Activated T-helper 1 cell treated with anti-CD3 and anti-CD28 coated beads, Interleukin-2, amount 50 U/mL, for 16 hours (primary cell): ENCODE measurements at places on chromosomes 2 and 18.

DNA sequence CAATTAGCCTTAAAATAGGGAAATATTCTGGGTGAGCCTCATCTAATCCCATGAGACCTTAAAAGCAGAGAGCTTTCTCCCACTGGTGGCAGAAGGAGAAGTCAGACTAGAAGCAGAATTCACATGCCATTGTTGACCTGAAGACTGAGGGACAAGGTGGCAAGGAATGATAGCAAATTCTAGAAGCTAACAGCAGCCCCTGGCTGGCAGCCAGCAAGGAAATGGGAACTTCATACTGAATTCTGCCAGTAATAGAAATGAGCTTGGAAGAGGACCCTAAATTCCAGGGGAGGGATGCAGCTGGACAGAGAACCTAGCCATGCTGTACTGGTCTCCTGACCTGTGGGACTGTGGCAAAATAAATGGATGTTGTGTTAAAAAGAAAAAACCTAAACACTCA lies 19.5 kb downstream of the B3GNT7 start:
- DNase-seq, result no peak

GRCh38 chr2:237486819-237487448 lies at the start of gene MLPH:
MLPH (plus strand) TSS chr2:237487251; CDS start chr2:237493427, 6,176 bp downstream.
- DNase-seq, result no peak

DNA sequence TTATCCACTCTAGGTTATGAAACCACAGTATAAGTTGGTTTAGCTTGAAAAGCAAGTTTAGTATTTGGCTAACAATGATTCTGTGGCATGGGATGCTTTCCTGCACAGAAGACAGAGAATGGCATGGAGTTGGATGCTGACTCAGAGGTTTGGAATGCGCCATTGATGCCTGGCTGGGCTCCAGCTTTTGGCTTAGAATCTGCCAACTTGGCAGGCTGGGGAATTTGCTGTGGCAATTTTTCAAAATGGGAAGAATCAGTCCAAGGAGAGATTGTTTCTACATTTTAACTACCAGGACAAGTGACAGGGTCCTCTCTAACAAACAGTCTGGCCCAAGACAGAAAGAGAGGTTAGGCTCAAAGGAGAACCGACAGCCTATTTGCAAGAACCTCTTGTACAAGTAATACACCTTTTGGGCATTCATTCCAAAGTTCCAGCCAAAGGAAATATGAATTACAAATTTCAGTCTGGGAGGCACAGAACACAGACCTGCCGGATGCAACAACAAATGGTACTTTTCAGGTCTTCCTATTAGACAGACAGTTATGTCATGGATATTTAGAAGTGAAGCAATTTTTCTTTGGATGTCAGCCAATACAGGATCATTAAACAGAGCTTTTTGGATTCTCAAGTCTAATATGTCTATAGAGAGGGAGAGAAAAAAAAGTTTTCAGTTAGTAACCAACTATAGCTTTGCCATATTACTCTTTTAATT lies 1027.7 kb downstream of the TMEM182 start:
- DNase-seq, result no peak

DNA sequence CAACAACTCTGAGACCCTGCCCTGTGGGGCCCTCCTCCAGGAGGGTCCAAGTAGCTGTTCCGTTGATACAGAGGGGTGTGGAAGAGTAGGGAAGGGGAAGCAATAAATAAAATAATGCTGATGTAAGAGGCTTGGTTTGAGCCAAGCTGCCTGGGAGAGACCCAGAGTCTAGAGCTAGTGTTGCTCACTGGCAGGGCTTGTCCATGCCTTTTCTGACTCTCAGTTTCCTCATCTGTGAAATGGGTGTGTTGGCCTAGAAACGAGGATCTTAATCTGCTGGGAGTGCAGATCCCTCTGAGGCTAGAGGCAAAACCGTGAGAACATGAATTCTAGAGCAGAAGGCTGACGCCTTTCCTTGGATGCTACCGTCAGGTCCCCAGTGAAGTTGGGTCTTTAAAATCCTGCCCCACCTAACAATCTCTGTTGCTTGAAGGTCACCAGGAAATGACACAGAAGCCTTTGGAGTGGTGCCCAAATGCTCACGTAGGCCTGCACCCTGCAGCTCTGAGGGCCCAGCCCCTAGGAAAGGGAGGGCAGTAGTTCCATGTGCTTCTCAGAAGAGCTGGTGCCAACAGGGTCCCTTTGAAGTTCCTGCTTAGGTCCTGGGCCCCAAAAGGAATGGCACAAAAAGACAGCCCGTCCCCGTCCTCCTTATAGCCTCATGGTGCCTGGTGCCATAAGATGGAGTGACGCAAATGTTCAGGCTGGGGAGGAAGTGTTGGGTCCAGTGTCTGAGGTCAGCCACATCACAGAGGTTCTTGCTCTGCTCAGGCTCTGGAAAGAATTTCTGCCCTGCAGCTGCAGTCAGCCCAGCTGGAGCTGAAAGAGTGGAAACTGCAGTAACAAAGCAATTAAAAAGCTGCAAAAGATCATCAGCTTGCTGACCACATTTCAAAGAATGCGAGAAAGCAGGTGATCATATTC lies 73.2 kb upstream of the SMAD2 start:
- DNase-seq, result no peak

- DNase-seq, result no peak
These were observed 20.7 kb downstream of the GNLY start for GRCh38 chr2:85714841-85715240.

DNA sequence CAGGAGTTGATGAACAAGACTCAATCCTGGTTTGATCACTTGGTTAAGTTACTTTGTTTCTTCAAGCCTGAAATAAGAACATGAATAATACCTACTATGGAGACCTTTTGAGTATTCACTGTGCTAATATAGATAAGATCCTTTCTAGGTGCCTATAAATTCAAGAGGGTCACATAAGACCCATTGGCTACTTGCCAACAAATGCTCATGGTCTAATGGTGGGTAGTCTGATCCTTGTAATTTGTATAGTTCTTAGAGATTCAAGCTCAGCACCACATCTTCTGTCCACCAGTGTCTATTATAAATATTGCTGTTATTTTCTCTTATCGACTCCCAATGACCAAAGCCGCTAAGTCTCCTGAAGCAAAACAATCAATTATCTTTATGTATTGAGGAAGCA lies 27.4 kb upstream of the ACSL3 start:
- DNase-seq, result no peak

DNA sequence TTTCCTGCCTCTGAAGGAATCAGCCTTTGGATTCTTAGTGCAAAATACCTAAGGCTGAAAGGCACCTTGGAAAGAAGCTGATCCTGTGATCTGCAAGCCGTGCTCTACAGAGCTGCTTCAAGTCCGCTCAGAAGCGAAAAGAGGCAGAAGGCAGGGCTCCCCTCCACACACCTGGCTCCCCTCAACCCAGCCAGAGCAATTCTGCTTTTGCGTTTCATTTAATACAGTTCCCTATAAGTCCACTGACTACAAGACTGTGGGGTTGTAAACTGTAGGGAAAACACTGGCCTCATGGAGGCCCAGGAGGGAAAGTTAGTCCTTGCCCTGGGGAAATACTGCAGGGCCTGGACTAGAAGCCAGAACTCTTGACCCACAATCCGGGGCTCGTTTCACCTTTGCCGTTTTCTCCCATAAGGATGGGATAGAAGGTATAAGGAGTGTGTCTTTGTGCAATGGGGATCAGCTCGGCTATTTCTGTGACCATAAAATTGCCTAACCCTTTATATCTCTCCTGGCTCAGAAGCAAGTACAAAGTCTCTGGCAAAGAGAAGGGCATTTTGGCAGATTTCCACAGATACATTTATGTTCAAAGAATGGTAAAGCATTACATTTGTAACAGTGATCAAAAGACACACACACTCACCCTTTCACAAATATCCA lies 95.8 kb upstream of the TEX51 start:
- no peak for DNase-seq

DNA sequence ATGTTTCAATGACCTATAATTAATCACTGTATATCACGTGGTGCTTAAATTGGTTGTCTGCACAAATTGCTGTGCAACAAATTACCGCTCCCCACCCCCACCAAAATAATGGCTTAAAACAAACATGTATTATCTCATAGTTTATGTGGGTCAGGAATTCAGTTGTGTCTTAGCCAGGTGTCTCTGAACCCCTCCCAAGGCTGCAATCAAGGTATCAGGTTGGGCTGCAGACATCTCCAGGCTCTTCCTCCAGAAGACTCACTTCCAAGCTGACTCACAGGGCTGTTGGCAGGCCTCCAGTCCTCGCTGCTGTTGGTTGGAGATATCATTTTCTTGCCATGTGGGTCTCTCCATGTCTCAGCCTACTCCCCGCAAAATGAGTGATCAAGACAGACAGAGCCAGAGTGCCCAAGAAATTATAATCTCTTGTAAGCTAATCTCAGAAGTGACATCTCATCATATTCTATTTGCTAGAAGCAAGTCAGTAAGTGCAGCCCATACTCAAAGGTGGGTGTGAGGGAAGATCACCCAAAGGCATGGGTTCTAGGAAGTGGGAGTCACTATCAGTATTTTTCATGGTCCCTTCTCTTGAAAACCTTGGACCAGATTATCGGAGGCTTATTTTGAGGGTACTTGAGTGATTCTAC lies 38.4 kb downstream of the SPC25 start:
- no peak for DNase-seq

DNA sequence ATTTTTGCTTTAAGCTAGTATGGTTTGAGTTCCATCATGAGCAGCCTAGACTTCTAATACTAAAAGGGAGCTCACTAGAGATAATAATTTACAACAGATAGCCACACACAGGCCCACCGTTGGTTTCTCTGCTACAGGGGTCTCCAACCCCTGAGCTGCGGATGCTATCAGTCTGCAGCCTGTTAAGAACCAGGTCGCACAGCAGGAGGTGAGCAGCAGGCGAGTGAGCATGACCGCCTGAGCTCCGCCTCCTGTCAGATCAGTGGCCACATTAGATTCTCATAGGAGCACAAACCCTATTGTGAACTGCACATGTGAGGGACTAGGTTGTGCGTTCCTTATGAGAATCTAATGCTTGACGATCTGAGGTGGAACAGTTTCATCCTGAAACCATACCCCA lies 150.6 kb downstream of the HRH4 start:
- DNase-seq, result no peak

DNA sequence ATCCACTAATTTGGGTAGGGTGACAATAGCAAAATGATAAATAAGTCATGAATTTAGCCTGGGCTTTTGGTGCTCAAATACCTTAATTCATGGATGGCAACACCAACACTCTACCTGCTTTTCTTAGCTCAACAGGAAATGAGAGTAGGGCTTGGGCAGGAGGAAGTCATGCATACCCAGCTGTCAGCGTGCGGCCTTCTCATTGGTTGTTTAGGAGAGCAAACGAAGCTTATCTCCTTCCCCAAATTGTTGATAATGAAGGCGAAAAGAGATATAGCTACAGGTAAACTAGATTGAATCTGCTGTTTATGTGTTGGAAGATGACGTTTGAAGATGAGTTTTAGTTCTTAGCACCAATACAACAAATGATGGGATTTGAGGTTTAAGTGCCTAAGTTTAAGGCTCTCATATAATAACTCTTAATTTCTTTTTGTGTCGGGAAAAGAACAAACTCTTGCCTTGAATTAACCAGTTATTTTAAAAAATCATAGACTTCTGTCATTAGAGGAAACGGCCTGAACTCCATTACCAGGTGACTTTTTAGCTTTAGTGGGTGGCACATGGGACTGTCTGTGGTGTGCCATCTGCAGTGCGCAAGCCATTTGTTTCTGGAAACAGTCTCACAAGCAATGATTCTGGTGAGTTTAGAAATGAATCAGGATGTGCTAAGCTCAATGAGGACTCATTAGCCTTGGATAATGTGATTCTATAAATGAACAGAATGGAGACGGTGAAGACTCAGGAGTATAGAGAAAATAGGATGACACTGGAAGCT lies 19.8 kb downstream of the MAP4K4 start:
- no peak for DNase-seq

DNA sequence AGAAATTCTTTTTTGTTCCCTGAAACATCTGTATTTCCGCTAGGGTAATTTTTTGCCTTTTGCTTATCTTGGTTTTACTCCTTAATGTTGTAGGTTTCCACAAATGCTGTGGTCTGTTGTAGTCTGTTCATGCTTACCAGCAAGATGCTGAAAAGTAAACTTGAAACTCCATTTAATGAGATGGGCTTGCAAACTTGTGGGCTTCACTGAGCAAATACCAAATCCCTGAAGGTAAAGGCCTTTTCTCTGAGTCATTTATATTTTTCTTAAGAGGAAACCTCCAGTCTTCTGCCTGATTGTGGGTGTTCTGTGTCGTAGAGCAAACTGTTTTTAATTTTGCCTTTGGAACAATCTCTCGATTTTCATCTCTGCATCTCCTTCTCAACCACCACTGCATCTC lies 9.3 kb downstream of the SP140 start:
- DNase-seq, result no peak

GRCh38 chr2:144201868-144202468 lies 318.0 kb downstream of the ZEB2 start:
- DNase-seq, result no peak

- DNase-seq, result no peak
These were observed 269.1 kb downstream of the ZNF385B start for GRCh38 chr2:179592167-179592936.

GRCh38 chr2:128215897-128216642 lies 102.6 kb downstream of the HS6ST1 start:
- DNase-seq, result no peak

DNA sequence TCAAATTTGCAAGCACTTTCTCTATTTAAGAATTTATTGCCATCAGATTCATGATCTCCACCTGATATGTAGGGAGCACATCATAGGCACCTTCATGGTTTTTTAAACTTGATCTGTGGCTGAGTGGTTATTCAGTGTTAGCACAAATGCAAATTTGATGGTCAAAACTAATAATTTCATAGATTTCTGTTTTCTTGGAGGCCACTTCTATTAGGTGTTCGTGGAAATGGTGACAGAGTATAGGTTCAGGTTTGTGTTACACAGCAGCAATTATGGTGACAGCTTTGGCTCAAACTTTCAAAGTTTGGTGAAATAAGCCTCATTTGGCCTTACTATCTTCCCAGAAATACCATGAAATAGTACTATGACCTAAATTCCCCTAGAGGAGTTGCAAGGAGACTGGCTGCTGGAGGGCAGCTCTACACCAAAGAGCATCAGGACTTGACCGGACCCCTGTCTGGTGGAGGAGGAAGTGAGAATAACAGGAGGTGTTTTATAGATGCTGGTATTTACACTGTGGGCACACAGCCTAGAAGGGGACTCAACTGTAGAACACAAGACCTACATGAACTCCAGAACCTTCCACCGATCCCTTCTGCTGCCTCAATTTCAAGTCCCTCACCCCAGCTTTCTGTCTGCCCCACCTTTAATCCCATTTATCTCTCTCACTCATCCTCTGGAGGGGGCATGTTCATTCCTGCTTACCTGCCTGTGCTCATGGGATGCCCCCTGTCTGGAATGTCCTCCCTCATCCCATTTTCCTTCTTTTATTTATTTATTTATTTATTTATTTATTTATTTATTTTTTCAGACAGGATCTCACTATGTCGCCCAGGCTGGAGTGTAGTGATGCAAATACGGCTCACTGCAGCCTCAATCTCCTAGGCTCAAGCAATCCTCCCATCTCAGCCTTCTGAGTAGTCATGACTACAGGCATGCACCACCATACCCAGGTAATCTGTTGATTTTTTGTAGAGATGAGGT lies 132.9 kb upstream of the SIX2 start:
- no peak for DNase-seq

- DNase-seq, result no peak
These were observed 169.2 kb downstream of the KLHL29 start for GRCh38 chr2:23554054-23554697.
